ENCODE measurements at places on chromosomes 5 and 9. TPM values are rescaled to one million over a fixed set of nuclear protein-coding genes. Genes with fewer than 3 reads are reported as not detected.
A peak's percentile ranks its signal among the peaks of the same experiment; 100 is the strongest.

GRCh38 chr9:29648601-29649000 is 2075.3 kb upstream of the C9orf72 start:
- no peak for DNase-seq

DNA sequence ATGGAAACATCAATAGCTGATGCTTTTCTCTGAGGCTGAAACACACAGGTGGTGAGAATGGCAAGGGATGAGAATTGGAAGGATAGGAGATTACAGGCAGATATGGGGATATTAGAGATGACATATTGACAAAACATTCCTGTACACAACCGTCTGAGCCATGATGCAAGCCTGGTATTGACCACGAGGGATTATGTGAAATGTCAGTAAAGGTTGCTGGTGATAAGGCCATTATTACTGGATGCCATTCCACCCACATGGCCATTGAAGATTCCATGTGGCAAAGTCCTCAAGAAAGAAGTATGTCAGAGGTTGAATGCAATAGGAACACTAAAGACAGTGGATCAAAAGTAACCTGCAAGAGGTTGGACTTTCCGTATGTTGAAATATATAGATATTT is 15.7 kb downstream of the GRAMD2B start:
- no peak for DNase-seq

DNA sequence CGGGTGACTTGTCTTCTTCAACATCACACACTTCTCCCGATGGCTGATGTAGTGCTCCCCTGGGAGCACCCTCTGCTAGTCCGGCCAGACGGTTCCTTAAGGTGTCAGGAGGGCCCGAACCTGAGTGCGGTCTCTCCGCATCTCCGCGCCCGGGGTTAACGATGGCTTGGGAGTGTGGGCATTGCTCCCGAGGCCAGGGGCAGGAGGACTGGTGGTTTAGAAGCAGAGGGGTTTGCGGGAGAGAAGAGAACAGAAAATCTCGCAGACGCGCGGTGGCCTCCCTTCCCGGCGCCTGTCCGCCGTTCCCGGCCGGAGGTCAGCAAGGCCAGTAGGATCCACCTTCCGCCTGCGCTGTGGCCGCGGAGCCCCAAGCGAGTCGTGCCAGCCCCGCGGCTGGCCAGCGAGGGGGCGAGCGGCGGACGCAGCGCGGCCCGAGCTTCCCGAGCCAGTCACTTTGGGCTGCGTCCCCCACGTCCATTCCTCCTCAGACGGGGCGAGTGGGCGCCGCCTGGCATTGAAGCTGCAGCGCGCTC is 700 bp downstream of the CDO1 start:
- DNase-seq: no peak

GRCh38 chr5:72041654-72042053 is 65.6 kb upstream of the MAP1B start:
- DNase-seq: no peak

DNA sequence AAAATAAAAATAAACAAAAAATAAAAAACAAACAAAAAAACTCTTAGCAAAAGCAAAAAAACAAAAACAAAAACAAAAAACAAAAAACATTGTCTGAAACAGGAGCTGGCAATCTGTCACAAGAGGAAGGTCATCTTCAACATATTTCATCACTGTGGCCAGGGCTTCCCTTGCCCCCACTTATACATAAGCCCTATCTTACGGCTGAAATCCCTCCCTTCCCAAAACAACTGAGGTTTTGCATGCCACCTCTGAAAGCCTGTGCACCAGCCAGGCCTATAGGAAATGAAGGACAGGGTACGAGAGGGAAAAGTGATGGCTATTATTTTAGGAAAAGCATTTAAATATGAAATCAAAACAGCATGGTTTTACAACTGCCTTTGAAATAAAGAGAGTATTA is 10.8 kb downstream of the MTMR12 start:
- DNase-seq: no peak

- DNase-seq: no peak
These were observed 1021.9 kb downstream of the CDH12 start for GRCh38 chr5:21831145-21831787.

DNA sequence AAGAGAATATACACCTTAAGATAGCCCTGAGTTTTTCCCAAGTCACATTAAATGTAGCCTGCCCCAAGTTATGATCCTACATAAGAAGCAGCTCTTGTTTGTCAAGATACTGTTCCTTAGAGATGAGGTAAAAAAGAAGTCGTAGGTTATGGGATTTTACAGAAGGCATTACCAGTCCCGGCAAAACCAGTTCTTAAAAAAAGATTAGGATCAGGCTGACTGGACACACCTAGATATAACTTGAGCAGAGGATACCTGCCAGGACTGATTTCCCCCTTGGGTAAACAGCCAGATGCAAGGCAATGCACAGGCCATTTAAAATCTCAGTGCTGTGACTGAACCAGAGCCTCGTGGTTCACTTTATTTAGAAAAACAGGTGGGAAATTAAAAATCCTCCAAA is 14.1 kb upstream of the SEMA5A start:
- no peak for DNase-seq

DNA sequence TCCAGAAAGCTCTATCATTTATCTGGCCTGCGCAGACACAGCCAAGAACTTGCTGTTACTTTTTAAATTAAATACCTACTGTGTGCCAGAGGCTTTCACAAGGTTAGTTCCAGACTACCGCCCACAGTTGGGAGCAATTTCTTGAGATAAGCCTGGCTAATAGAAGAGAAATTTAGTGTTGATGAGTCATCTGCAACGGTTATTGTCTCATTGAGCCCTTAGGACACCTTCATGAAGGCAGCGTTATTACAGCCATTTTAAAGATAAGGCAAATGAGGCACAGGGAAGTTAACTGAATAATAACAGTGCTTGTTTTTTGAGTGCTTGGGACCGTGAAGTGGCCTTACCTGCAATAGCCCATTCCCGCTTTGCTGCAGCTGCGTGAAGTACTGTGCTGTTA is 292.9 kb upstream of the MSX2 start:
- no peak for DNase-seq

DNA sequence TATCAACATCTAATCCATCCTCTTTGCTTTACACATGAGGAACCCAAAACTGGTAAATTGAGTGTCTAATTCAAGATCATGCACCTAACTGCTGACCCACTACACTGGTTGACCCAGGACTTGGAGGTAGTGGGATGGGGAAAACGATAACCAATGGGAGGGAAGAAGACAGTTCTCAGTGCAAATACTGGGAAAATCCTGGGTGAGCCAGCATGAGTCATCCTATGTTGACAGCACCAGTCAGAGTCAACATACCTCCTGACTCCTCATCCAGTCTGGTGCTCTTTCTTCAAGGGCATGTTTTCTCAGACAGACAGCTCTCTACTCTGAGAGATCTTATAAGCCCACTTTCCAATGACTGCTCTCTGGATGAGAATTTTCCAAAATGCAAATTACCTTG is 232.8 kb upstream of the PTGER4 start:
- DNase-seq: no peak

DNA sequence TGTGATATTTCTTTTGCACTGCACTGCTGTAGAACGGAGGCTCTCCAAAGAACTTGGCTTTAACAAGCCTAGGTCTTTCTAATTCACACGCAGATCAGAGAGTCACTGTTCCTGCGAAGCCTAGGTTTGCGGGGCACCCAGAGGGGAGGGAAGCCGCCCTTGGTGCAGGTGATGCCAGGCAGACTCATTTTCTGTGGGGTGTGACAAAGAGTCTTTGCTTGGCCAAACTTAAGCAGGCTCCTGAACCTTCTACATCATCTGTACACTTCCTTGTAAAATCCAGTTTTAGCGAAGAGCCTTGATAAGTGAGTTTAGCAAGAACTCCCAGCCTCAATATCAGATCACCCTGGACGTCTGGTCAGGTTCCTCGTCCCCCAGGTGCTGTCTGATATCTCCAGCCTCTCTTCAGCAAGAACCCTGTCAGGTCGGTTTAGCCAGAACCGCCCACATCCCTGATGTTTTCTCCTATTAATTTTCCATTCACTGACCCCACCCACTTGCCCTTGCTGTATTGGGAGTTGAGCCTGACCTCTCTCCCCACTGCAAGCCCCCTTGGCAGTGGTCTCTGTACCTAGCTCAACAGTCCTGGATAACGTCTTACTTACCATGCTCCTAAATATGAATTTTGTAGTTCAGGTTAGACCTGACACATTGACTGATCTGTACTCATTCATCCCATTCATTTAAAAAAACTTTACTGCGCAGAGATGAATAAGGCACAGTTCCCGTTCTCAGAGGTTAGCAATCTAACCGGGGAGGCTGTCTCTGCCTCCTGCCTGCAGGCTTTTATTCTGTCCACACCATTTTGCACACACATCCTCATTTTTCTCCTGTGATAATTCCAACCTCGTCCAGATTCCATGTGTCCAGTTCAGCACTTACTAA is 880 bp upstream of the UBAC1 start:
- DNase-seq: no peak

GRCh38 chr9:120921661-120922181 is 4.9 kb downstream of the TRAF1 start:
- DNase-seq: no peak

DNA sequence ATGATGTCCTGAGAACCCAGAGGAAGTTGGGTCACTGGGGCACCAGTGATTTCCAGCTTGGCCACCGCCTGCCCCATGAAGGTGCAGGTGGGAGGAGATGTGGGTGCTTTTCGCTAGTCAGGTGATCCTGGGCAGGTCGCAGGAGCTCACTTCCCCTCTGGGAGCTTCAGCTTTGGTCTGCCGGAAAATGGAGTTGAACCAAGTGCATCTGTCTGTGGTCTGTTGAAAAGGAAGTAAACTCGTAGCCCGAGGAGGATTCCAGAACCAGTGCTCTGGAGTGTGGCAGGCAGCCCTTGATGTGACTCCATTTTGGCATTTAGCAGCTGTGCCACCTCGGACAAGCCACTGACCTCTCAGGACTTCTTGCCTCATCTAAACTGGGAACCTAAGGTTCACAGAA is 81.8 kb upstream of the HRH2 start:
- DNase-seq: no peak

DNA sequence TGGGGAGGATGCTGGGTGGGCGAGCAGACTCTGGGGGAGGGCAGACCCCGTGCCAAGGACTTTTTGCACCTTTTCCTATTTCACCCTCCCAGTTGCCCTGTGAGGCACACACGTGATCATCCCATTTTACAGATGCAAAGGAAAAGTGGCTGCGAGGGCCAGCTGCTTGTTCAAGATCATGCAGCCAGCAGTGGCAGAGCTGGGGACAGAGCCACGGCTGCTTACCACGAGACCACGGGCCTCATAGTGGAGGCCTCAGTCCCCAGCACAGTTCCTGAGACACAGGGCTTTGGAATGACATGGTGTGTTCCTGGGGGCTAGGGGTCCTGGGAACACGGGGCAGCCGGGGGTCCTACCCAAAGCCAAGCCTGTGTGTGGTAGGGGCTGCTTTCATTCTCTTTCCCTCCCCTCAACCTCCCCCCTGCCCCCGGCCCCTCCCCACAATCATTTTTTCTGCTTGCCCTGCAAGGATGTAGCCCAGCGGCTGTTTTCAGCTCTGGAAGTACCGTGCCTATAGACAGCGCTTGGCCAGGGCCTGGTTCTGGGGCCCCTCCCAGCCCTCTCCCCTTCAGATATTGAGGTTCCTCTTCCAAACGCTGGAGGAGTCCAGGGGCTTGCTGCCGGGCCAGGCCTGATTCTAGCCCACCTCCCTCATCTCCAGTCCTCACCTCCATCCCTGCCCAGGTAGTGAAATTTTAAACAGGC is 58.5 kb upstream of the IER5L start:
- peak; percentile 73 for DNase-seq

- DNase-seq: no peak
These were observed 66.4 kb downstream of the NRG2 start for GRCh38 chr5:139976703-139977102.

DNA sequence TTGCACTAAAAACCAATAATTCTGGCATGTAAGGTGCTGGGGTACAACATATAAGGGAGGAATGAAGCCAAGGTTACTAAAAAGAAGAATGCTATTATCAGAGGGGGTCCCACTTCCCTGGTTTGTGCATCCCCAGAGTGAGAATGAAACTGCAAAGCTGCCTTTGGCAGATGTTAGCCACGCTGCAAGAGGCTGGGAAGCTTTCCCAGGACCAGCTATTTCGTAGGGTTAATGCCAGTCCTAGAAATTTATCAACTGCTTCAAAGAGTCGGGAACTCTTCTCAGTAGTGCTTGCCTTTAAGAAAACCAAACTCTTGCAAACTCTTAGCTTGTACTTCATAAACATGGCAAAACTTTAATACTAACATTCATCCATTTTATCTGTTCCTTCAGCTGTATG is 87.5 kb upstream of the NR5A1 start:
- DNase-seq: no peak

- DNase-seq: no peak
These were observed 300.6 kb downstream of the PARP8 start for GRCh38 chr5:50967009-50967562.

DNA sequence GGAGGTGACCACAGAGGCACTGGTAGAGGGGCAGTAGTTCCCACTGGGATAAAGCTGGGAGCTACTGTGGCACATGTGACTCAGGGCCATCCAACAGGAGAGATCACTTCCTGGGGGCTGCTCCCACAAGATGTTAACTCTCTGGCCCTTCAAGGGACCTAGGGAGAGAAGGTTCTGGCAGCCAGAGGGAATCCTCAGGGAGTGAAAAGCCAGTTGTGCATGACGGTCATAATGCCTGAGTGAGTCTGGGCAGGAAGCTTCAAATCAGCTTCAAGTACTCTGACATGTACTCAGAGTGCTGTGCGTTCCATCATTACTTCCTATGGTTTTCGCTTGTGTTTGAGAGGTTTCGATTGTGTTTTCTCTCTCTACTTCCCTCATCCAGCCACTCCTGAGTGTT is 388.5 kb downstream of the GABRG2 start:
- DNase-seq: no peak

DNA sequence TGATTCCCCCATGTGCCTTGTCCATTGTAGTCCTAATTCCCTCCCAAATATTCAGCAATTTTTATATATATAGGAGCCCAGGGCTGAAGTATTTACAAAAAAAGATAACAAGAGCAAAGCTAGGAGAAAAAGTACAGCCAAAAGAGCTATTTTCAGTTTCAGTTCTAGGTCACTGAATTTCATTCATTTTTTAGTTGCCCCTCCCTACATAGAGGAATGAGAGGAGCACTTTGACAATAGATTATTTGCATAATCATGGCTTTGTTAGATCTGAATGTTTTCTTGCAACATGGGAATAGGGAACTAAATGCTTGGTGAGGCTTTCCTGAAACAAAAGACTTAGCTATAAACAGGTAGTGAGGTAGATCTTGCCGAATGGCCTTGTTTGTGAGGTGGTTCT is 15.3 kb upstream of the F2RL2 start:
- DNase-seq: no peak

DNA sequence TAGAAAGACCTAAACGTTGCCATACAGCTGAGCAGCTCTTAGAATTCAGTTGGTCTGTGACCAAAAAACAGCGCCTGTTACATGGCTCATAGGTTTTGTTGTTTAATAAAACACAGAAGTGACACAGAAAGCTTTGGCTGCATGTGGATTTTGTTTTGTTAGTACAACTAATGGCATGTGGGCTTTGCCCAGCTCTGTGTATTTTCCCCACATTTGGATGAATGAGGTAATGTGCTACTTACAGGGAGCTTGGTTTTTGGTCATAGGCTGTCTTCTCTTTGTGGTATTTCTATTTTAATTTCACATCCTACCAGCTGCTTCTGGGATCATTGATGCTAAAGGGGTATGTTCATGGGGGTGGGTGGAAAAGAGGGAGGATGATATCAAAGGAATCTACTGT is 37.0 kb upstream of the POU4F3 start:
- no peak for DNase-seq

The PTGER4 gene
- 4.2 TPM for polyA plus RNA-seq

The GAPT gene
- polyA plus RNA-seq: 39.0 TPM

The NEUROG1 gene
- not detected for polyA plus RNA-seq

The OTULINL gene
- polyA plus RNA-seq: 4.3 TPM

The SLC46A2 gene
- 0.59 TPM for polyA plus RNA-seq

The FOXI1 gene
- polyA plus RNA-seq: not detected

The PCAT7 gene
- polyA plus RNA-seq: not detected

The IFNA14 gene
- not detected for polyA plus RNA-seq

The TAF1L gene
- not detected for polyA plus RNA-seq

The TNFAIP8 gene
- polyA plus RNA-seq: 91.9 TPM

Data from spleen (tissue), 13 donors.